Femur (tissue), 1 donor: ENCODE measurements at places on chromosomes 1 and 21.

GRCh38 chr1:180041582-180041981, 87.0 kb downstream of the CEP350 start:
- no peak for DNase-seq

- DNase-seq: peak; percentile 29
Measured at GRCh38 chr1:50424045-50424883, 1.0 kb upstream of the DMRTA2 start.

DNA sequence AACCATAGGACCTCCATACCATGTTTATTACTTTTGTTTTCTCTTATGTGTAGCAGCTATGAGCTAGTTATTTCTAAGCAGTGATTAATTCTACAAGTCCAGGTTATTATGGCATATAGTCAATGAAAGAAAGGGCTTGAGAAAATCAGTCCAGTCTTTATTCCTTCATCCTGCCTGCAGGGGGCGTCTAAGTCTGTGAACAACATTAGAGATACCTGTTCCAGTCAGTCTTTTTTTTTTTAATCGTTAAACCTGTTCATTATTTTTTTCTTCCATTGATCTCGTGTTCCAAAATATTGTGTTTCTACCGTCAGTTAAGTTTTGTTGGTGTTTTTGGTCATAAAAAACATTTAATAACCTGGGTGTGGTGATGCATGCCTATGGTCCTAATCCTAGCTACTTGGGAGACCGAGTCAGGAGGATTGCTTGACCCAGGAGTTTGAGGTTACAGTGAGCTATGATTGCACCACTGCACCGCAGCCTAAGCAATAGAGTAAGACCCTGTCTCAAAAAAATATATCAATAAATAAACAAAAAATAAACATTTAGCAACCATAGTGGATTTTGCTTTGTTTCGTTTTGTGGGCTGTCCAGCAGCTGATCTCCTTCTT, 29.4 kb upstream of the CD2 start:
- peak; percentile 54 for DNase-seq

GRCh38 chr1:4089421-4090175, 189.5 kb upstream of the C1orf174 start:
- no peak for DNase-seq

GRCh38 chr1:182679684-182680083, 4.7 kb downstream of the RGS8 start:
- no peak for DNase-seq

- no peak for DNase-seq
Measured at GRCh38 chr1:3945222-3945621, 45.1 kb upstream of the C1orf174 start.

GRCh38 chr1:172699111-172699510, 40.2 kb downstream of the FASLG start:
- no peak for DNase-seq
